A549 treated with Mapracorat at 1 μM for 4 hours (cell line): ENCODE measurements at places on chromosomes 11 and 22. TPM values are rescaled to one million over a fixed set of nuclear protein-coding genes. Genes with fewer than 3 reads are reported as not detected.

TSPAN18 gene
- total RNA-seq: 2.3 to 3.1 TPM (median 2.9 TPM) in 5 replicates

OR10W1 gene
- not detected in 5 replicates for total RNA-seq

ZC3H7B gene
- total RNA-seq: 17.5 to 23.6 TPM (median 23.2 TPM) in 5 replicates

AAMDC gene
- total RNA-seq: 23.6 to 40.2 TPM (median 26.1 TPM) in 5 replicates

MAJIN gene
- not detected in 5 replicates for total RNA-seq

MS4A6A gene
- total RNA-seq: not detected in 5 replicates

RPLP2 gene
- total RNA-seq: 1,691 to 2,493 TPM (median 2,369 TPM) in 5 replicates

SLC5A1 gene
- 0.06 TPM in 1 of 5 replicates, not detected in the others for total RNA-seq

STK33 gene
- 3.9 to 5.8 TPM (median 4.2 TPM) in 5 replicates for total RNA-seq

ARHGAP8 gene
- 1.2 to 2.5 TPM (median 1.8 TPM) in 5 replicates for total RNA-seq

NDUFA6 gene
- 66.9 to 71.1 TPM (median 68.7 TPM) in 5 replicates for total RNA-seq

SPI1 gene
- total RNA-seq: 0.15 to 0.20 TPM in 2 of 5 replicates, not detected in the others

FREY1 gene
- 0.26 to 0.52 TPM in 2 of 5 replicates, not detected in the others for total RNA-seq

CECR2 gene
- 0.06 to 0.14 TPM (median 0.10 TPM) in 5 replicates for total RNA-seq

BRSK2 gene
- 4.5 to 7.8 TPM (median 6.3 TPM) in 5 replicates for total RNA-seq

KLHL35 gene
- 0.63 to 1.5 TPM (median 1.3 TPM) in 5 replicates for total RNA-seq

MAML2 gene
- total RNA-seq: 2.6 to 3.7 TPM (median 3.5 TPM) in 5 replicates

SCN2B gene
- total RNA-seq: not detected in 5 replicates

LARGE2 gene
- 1.6 to 4.3 TPM (median 2.8 TPM) in 5 replicates for total RNA-seq

EI24 gene
- total RNA-seq: 99.7 to 109 TPM (median 105 TPM) in 5 replicates

POU2AF3 gene
- 0.96 to 1.7 TPM (median 1.2 TPM) in 5 replicates for total RNA-seq
